ENCODE measurements at places on chromosomes 1 and 21.

DNA sequence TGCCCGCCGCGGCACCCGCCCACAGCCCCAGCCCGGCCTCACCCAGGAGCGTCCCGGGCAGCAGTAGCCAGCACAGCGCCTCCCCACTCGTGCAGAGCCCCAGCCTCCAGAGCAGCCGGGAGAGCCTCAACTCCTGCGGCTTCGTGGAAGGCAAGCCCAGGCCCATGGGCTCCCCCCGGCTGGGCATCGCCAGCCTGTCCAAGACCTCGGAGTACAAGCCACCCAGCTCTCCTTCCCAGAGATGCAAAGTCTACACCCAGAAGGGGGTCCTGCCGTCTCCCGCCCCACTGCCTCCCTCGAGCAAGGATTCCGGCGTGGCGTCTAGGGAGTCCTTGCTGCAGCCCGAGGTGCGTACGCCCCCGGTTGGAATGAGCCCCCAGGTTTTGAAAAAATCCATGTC is 531.2 kb downstream of the KIF26B start:
- DNase-seq, result no peak

- no peak for DNase-seq
Observed at GRCh38 chr1:31910933-31911332, 27.2 kb downstream of the PTP4A2 start.

- DNase-seq, result no peak
Observed at GRCh38 chr1:150928286-150928685, 2.1 kb downstream of the SETDB1 start.

- no peak for DNase-seq
Observed at GRCh38 chr1:1128454-1129139, 12.7 kb upstream of the C1orf159 start.

DNA sequence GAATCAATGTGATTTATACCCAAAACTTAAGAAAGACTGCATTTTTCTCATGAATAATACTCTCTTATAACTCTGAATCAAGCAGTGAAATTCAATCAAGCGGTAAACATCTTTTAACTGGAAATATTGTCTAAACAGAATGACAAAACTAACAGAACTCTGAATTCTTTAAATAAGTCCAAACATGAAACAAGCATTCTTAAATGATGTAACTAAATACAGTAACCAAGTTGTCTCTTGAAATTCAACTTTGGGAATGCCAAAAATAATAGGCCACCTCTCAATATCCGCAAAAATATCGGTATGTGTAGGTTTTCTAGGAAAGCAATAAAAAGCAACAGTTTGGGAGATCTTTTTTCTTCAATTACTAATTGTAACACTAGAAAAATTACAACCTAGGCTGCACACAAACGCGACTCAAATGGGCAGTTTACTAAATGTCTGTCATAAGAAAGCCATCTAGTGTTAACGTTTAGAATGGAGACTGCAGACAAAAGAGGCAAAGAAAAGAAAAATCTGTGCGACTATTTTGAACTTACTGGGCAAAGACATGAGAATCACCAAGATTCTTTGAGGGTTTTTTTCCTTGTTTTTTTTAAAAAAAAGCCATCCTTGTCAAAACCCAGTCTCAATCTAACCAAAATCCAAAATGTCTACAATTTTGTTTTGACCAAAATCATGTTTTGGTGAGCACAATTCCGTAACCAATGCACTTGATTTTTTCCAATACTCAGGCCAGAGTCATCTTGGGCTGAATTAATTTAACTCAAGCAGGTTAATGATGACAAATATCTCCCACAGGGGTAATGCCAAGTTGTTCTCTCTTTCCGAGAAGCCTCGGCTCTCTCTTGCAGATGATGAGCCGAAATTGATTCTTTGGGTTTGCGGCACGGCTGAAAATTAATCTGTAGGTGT is 1.3 kb downstream of the SIPA1L2 start:
- peak; percentile 38 for DNase-seq

DNA sequence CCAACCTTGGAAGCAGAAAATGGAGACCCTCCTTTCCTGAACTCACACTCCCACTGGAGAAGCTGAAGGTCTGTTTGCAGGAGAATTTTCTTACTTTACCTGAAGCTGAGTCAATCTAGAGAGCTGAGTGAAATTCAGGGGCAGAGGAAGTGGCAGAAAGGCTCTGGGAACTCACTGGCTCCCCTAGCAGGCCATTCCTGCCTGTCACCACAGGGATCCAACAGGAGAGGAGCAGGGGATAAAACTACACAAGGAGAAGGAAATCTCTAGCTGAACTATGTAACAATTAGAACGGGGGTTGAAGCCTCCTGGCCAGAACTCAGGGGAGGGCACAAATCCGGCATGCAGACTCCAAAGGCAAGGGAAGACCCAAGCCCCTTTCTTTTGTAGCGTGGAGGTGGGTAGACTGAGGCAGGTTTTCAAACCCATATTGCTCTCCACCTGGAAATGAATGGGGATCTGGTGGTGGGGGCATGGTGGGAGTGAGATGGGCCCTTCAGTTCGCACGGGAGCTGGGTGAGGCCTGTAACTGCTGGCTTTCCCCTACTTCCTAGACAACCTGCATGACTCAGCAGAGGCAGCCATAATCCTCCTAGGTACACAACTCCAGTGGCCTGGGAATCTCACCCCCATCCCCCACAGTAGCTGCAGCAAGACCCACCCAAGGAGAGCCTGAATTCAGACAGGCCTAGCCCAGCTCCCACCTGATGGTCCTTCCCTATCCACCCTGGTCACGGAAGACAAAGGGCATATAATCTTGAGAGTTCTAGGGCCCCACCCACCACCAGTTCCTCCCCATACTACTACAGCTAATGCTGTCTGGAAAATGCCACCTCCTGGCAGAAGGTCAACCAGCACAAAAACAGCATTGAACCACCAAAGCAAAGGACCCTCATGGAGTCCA is 158.1 kb downstream of the LTN1 start:
- no peak for DNase-seq

- no peak for DNase-seq
Observed at GRCh38 chr1:108327534-108328466, 83.9 kb upstream of the NBPF4 start.

- no peak for DNase-seq
Observed at GRCh38 chr21:15333951-15334350, 269.2 kb upstream of the NRIP1 start.

DNA sequence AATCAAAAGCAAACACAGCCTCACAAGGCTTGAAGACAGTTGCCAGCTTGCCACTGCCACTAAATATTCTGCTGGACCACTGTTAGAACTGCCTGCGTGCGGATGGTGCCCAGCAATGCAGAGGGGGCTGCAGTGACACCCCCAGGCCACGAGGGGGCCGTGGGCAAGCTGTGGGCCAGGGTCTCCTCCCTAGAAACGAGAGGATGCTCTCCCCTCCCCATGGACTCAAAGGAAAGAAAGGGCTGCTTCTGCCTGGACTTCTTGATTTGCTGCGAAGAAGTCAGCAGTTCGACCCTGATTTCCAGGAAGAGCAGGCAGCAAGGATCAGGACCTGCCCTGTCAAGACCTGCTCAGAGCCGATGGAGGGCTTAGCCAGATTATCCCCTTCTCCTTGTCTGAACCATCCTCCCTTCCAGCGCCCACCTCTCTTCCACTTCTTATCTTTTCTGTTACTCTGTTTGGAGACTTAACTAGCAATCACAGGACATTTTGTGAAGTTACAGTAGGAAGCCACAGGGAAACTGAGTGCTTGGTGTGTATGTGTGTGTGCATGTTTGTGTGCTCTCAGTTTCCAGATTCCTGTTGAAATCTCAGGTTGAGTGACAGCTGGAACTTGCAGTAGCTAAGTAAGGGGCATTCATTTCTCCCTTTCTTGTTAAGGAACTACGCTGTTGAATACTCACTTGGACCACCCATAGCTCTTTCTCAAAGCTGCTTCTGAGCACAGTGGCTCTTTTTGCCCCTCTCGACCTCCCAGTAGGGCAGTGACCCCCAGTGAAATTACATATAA is 2.7 kb downstream of the MAN1C1 start:
- peak; percentile 6 for DNase-seq

DNA sequence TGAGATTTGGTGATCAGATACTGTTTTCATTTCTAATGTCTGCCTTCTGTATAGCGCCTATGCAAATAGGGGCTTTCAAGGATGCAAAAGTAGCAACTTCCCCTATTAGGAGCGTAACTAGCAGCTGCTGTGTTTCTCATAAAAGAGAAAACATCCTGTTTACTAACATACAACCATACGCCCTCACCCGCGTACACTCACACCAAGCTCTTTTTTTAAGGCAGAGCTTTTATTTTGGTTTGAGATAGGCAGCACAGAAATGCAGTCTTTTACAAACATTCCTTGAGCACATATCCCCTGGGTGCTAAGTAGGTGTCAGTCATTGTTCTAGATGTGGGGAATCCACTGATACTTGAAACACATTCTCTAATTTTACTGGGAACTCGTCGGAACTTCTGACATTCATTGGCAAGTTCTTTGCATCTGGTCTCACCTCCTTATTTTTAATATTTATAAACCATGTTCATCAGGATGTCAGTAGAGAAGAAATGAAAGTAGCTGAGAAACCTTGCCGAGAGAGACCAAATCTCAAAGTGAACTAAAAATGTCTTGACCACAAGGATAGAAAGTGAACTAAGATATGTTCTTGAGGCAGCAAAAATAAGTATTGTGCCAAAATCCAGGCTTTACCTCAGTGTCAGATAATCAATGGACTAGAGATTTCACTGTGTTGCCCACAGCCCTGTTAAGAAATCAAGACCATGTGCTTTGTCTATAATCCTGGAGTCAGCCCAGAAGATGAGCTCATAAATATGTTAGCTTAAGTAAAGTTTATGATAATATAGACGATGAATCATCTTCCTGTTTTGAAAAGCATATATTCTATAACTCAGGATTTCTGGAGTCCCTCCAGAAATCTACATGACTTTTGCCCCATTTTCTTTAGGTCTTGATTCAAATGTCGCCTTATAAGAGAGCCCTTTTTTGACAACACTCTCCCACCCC is 350.9 kb downstream of the ST6GALNAC3 start:
- no peak for DNase-seq

DNA sequence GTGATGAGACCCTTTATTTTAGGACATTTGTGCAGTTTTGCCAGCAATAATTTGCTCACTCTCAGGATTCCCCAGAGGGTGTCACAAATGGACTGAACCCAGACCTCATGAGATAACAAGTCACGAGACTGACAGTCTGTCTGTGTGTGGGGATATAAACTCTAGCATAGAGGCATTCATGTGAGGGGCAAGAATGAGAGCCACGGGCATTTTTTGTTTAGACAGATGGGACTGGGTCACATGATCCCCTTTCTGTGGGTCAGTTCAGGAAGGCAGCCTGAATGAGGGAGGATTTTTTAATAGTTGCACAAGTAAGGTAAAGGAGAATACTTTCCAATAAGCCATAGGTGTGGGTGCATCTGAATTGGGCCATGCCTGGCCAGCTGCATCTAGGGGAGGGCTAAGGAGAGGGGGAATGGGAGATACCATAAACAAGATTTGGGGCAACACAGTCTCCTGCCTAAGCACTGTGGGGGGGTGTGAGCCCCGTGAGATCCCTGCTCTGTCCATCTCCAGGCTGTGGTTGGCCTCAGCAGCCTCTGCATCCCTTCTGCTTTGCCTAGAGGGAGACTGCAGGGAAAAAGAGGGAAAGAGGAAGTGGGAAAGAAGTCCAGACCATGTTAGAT is 66.6 kb downstream of the NAV1 start:
- peak; percentile 76 for DNase-seq

GRCh38 chr1:36605942-36606640 is 123.4 kb upstream of the CSF3R start:
- no peak for DNase-seq

GRCh38 chr1:234206651-234207284 is 166.5 kb upstream of the COA6 start:
- no peak for DNase-seq

GRCh38 chr1:9128520-9129265 is at the start of gene GPR157:
GPR157 (minus strand) TSS chr1:9129102; CDS start chr1:9129027, 75 bp downstream.
- DNase-seq, result peak; percentile 10

- DNase-seq, result no peak
Observed at GRCh38 chr1:86750076-86750475, 45.7 kb downstream of the SH3GLB1 start.

GRCh38 chr1:21834666-21835065 is 22.6 kb downstream of the LDLRAD2 start:
- no peak for DNase-seq

GRCh38 chr1:33578557-33579448 is 106.4 kb downstream of the ZSCAN20 start:
- DNase-seq, result no peak

DNA sequence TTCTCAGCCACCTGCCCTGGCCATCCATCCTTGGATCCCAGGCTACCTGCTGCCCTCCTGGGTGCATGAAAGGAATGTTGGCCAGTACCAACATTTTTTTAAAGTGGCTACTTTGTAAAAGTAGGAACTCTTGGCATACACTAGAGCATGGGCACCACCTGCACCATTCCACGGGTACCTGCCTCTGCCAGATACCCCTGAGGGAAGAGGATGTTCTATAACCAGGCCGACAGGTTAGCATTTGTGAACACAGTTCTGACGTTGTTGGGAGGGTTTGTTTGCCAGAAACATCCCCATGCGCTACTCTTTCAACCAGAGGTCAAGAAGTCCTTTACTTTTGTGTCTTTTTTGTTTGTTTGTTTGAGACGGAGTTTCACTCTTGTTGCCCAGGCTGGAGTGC is 43.0 kb downstream of the EVA1C start:
- DNase-seq, result no peak

GRCh38 chr1:154206196-154206595 is at the start of gene CFAP141:
CFAP141 (minus strand) TSS chr1:154206333; CDS start chr1:154206307, 26 bp downstream.
- peak; percentile 27 for DNase-seq

GRCh38 chr1:200354243-200354642 is 55.6 kb downstream of the ZNF281 start:
- DNase-seq, result no peak

DNA sequence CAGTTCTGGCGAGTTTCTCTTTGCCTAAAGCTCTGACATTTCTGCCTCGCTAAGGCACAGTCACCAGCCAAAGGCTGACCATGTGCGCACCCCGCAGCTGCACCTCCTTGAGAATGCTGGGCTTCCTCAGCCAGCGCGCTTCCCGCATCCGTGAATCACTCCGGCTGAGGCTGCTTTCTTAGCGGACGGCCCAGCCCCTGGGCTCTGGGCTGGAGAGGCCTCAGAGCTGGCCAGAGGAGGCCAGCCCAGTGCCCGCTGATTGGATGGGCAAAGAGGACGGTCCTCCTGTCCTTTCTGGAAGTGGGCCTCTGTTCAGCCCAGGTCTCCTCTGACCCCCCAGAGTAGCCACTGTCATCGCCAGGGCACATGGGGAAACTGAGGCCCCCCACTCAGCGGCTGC is 56.1 kb downstream of the PRDM16 start:
- no peak for DNase-seq

DNA sequence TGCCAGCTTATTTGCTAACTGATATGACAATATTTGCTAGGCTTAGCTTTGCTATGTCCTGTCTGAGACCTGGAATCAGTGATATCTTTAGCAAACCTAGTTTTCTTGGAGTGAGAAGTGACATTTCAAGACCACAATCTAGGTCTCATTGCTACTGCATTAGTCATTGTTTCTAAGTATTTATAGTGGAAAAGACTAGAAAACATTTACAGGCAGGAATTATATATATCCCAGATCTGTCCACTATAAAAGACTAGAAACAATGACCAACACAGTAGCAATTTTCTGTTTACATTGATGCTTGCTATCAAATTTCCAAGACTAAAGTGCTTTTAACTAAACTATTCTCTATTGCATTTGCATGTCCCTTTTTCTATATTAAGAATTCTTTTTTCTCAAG is 5.0 kb upstream of the RGS18 start:
- no peak for DNase-seq

GRCh38 chr1:54421101-54421504 is 14.9 kb upstream of the SSBP3 start:
- DNase-seq, result no peak

- peak; percentile 9 for DNase-seq
Observed at GRCh38 chr1:26126321-26127084, 14.9 kb downstream of the PDIK1L start.

All from NCI-H748 treated with DMSO at 0.1 percent for 48 hours (cell line).